Testis (tissue), 5 donors: ENCODE measurements at places on chromosomes 1 and 21. TPM values are rescaled to one million over a fixed set of nuclear protein-coding genes. Genes with fewer than 3 reads are reported as not detected.

CHODL gene
- 70.5 TPM for polyA plus RNA-seq

ENAH gene
- 84.3 TPM for polyA plus RNA-seq

SNX7 gene
- polyA plus RNA-seq: 29.7 TPM

DNAJC6 gene
- polyA plus RNA-seq: 5.2 TPM

COL9A2 gene
- polyA plus RNA-seq: 3.5 TPM

PLA2G4A gene
- 4.9 TPM for polyA plus RNA-seq

TFAP2E gene
- polyA plus RNA-seq: 1.9 TPM

VWA1 gene
- polyA plus RNA-seq: 46.6 TPM

GATAD2B gene
- polyA plus RNA-seq: 26.5 TPM

KLF17 gene
- polyA plus RNA-seq: 21.8 TPM
